ENCODE measurements at places on chromosomes 5 and 9. TPM values are rescaled to one million over a fixed set of nuclear protein-coding genes. Genes with fewer than 3 reads are reported as not detected.

Gene PDE6A
- not detected for total RNA-seq

Gene CYFIP2
- total RNA-seq = 2.9 TPM

Gene C5orf63
- total RNA-seq = 6.6 TPM

Gene DNAI1
- not detected for total RNA-seq

Gene TMEM215
- total RNA-seq = not detected

Gene PCSK1
- total RNA-seq = not detected

Gene RFX3
- 4.9 TPM for total RNA-seq

DNA sequence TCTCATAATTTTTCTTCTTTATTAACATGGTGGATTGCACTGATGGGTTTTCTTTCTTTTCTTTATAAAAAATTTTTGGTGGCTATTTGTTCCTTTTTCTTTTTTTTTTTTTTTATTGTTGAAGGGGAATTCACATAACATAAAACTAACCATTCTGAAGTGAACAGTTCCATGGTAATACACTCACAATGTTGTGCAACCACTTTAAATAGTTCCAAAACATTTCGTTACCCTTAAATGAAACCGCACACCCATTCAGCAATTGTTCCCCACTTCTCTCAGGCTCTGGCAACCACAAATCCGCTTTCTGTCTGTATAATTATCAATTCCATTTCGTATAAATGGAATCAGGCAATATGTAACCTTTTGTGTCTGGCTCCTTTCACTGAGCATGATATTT is 11.7 kb upstream of the SETX start:
- no peak for DNase-seq

DNA sequence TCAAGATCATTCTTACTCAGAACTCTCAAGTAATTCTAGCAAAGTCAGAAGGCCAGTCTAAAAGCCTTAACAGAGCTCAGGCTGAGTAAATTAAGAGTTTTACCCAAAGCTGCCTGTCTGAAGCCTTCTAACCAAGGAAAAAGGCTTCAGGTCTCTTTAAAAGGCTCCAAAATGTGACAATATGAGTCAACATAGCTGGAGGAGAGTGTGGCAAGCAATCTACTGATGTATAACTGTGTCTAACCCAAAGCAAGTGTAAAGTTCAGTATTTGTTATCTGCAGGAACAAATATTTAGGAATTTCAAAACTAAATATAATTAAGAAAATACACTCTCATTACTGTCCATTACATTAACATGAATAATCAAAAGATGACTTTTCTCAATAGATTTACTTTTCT is 11.0 kb downstream of the ZBTB5 start:
- no peak for DNase-seq

- DNase-seq = no peak
These were observed 201.8 kb upstream of the NUDT12 start for GRCh38 chr5:103764403-103764802.

- DNase-seq = no peak
These were observed 162.2 kb upstream of the MEF2C start for GRCh38 chr5:89045216-89045615.

GRCh38 chr5:127804886-127805426 is 101.8 kb downstream of the CCDC192 start:
- no peak for DNase-seq
